ENCODE measurements at places on chromosomes 4 and X.

DNA sequence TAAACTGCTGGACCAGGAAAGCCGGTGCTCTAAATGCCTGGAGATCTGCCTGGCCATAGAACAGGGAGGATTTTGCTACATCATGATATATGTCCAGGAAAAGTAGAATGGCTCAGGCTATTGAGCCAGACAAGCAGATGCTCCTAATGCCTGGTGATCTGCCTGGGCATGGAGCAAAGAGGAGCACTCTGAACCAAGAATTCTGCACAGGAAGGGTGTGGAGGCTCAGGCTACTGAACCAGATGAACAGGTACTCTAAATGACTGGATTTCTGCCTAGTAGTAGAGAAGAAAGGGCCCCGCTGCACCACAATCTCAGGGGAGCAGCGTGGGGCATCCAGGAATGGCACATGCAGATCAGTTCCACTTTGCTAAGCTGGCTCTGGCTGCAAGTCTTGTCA is 607.9 kb downstream of the ANKRD50 start:
- no peak for DNase-seq

DNA sequence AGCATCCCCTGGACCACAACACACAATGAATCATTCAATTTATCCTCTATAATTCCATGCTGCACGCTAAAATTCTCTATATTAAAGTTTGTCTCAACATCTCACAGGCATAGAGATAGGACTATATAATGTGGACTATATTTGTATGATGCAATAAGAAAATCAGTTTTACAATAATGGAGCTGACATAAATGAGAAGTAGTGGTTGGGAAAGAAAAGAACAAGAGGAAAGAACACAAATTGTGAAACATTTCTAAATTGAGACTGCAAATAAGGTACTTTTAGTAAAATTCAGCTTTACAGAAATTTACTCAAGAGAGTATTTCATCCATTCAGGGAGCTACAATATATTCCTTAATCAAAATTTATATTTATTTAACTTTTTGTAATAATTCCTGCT is 120.4 kb downstream of the ARAP2 start:
- no peak for DNase-seq

DNA sequence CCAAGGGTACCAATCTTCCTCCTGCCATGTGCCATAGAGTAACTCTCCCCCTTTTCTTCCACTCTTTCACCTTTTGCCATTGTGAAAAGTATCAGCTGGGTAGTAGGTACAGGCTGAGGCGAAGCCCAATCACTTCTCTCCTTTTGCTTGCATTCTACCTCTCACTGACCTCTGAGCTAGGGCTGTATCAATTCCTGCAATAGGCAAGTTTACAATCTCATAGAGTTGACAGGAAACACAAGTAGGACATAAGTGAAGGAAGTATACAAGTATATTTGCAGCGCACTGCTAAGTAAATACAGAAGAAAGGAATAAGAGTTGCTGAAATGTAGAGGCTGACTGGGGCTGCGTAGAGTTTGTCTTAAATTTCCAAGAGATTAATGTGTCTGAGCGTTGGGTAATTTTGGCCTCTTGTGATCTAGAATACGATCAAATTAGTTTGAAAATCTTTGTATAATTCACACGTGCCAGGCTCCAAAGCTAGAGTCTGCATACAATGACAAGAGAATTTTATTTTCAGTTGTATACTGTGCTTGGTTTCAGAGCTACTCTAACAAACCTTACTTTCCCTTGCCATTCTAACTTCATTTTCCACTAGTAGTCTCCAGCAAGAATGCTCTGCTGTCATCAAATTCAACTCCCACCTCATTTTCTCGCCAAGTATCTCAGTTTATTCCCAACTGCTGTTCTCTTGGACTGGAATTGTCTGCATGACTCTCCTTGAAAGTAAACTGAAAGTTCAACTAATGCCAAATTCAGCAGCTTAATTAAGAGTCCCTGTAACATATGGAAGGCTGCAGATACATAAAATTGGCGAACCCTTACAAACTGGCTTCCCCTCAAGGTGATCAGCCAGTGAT is 90.3 kb downstream of the ATP11C start:
- no peak for DNase-seq

- no peak for DNase-seq
These were observed 79.9 kb upstream of the EGFL6 start for GRCh38 chrX:13489454-13489853.

GRCh38 chr4:184441461-184442313 is 32.7 kb downstream of the IRF2 start:
- no peak for DNase-seq

GRCh38 chrX:151081016-151081415 is 95.4 kb upstream of the GPR50 start:
- no peak for DNase-seq

GRCh38 chr4:94032754-94033153 is 174.9 kb upstream of the SMARCAD1 start:
- DNase-seq, result no peak

- DNase-seq, result no peak
These were observed 1019.3 kb upstream of the GRID2 start for GRCh38 chr4:91284480-91284879.

DNA sequence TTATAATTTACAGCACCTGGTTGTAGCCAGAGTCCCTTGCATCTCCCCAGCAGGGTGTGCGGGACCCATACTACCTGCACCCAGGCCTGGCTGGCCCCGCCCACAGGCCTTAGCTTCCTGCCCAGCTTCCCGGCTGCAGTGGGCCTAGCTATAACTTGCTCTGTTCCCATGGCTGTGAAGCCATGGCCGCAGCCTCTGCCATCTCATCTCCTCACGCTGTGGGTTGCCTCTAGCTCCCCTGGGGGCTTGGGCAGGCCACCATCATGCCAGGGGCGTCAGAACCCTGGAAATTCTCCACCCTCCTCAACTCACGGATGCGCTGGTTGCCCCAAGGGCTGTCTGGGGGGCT is 26.1 kb upstream of the SORBS2 start:
- no peak for DNase-seq

DNA sequence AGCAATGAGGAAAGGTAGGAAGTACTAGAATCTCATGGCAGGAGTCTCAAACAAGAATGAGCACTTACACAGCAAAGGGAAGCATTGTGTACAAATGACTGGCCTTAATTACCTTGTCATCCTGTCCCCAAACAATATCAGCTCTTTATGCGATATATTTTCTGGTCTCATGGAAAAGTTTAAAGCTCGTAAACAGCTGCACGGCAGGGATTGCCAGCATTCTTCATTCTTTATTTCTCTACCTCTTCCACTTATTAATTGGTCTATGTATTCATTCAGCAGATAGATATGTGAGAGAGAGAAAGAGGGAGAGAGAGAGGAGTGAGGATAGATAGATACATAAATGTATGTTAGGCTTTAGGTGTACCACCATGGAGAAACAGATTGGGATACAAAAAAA is 155.8 kb upstream of the FAT4 start:
- DNase-seq, result no peak

DNA sequence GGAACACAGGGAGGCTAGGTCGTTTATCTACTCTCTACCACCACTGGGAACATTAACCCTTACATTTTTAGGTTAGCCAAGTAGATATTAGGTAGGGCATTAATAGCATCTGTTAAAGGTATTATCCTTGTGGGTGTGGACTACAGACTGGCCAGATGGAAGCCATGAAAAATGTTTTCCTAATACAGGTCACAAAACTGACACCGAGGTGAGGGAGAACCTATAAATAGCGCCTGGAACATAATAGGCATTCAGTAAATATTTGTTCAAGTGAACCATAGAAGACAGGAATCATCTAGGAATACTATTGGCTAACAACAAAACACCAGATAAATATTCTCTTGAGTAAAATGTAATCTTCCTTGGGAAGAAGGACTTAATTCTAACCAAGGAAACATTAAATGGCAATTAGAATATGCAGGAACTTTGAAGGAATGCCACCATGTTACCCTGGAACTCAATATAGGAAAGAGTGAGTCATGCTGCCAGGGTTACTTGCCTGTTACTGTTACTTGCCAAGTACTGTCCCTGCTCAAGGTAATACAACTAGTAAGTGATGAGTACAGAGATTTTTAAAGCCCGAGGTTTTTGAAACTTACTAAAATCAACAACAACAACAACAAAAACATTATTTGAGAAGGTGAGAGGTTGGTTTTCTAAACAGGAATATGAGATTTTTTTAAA is 79.0 kb downstream of the SOX3 start:
- DNase-seq, result no peak

- no peak for DNase-seq
These were observed 1003.1 kb downstream of the FSTL5 start for GRCh38 chr4:161160718-161161117.

DNA sequence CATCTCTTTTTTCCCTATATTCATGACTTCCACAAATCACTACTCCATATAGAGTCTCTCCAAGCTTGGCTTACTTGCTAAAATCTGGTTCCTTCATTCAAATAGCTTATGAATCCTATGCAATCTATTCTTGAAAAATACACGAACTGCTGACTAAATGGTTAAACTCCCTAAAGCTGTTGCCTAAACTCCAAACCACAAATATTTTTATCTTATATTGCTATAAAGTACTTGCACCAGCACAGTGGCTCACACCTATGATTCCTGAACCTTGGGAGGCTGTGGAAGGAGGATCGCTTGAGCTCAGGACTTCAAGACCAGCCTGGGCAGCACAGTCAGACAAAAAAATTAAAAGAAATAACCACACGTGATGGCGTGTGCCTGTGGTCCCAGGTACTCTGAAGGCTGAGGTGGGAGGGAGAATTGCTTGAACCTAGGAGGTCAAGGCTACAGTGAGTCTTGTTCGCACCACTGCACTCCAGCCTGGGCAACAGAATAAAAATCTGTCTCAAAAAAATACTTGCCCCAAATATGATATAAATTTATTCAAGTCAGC is 2.2 kb downstream of the FBXO8 start:
- DNase-seq, result no peak

GRCh38 chrX:67787196-67787595 is 243.4 kb downstream of the AR start:
- no peak for DNase-seq

DNA sequence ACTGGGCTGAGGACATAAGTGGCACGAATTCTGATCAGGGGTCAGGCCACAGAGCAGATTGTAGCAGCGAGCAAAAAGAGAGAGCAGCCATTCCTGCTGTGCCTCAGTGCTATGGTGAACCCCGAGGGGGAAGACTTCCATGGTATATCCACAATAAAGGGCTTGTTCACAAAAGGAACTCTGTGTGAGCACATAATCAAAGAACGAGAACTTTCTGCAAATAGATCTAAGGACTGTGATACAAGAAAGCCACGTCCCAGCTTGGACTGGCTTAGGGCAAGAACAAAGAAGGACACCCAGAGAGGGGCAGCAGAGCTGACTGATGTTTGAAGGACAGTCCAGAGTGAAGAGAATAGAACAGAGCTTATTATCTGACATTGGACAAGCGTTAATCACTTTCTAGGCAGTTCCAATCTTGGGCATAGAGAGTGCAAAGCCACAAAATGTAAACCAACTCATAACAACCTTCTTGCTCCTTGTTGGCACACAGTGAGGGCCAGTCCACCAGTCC is 24.0 kb downstream of the PPEF2 start:
- DNase-seq, result no peak

DNA sequence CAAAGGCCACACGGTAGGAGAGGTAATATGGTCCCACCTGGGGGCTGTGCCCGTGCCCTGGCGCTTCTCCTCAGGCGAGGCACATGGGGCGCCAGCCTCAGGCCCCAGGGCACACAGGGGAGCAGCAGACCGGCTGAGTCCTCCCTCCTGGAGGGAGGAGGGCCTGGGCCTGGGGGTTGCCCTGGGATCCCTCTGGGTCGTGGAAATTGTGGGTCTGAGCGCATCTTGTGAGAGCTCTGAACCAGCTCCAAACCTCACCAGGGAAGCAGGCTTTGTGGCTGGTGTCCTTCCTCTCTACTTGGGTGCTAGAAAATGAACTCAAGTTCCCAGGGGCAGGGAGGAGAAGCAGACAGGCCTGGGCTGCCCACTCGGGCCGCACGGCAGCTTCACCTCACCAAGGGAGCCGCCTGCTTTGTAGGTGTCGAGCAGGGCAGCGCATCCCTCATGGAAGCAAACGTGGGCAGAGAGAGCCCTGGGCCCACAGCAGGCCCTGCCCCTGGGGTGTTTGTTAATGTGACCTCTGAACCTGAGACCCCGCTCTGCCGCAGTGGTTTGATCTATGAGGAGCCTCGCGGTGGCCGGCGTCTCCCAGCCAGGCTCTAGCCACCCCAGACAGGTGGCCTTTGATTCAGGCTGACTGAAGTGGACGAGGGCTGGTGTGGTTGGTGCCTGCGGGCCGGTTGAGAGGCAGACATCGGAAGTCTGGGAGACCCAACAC is 10.8 kb downstream of the HTRA3 start:
- no peak for DNase-seq

DNA sequence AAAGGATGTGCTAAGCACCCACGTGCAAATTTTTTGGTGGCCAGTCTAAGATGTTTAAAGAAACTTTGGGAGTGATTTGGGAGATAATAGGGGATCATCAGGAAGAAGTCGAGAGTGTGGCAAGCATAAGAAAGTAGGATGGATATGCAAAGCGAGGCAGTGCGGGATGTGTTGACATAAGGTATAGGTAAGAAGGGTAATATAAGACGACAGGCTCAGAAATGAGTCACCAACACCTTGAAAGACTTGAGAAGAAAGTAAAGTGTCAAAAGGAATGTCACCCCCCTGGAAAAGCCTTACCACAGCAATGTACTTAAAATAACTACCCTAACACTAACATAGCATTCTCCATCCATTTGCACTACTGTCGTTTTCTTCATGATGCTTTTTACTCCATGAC is 69.8 kb upstream of the BMP2K start:
- DNase-seq, result no peak

DNA sequence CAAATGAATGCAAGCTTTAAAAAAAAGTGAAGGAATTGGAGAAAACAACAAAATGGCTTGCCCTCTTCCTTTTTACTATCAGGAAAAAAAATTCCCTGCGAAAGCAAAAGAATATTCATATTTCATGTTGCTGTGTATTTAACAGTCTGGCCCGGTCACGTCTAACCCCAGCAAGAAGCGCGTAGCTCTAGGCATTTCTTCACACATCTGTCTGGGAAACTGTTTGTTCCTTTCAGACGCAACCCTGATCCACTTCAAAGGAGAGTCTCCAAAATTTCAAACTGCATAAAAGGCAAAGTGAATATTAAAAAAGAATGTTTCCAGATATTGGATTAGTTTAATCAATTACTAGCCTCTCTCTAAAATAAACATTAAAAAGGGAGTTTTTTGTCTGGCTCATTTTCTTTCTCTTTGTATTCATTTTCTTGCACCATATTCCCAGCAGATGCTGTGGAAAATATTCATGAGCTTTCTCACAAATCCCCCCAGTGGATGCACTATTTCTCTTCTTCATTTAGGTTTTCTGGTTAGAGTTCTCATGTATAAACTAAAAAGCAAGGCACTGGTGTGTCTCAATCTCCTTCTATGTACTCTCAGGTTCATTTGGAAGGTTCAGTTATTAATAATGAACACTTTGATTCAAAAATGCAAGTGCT is 145.3 kb downstream of the MID1 start:
- no peak for DNase-seq

DNA sequence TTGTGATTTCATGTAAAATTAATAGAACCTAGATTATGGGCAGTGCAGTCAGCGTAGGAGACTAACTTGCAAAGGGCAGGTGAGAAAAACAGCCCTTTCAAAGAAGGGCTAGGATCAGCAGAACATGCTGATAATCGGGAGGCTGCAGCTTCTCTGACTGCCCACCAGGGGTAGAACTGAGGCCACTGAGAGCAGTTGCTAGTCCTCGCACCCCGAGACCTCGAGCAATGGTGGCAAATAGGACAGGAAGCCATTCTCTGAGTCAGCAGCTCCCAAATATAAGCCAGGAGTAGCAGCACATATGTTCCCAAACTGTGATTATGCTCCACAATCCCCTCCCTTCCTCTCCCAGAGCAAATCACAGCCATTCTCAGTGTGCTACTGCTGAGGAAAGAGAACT is 186.5 kb downstream of the MSL3 start:
- DNase-seq, result no peak
